ENCODE measurements at places on chromosomes 5 and 9. TPM values are rescaled to one million over a fixed set of nuclear protein-coding genes. Genes with fewer than 3 reads are reported as not detected.

DNA sequence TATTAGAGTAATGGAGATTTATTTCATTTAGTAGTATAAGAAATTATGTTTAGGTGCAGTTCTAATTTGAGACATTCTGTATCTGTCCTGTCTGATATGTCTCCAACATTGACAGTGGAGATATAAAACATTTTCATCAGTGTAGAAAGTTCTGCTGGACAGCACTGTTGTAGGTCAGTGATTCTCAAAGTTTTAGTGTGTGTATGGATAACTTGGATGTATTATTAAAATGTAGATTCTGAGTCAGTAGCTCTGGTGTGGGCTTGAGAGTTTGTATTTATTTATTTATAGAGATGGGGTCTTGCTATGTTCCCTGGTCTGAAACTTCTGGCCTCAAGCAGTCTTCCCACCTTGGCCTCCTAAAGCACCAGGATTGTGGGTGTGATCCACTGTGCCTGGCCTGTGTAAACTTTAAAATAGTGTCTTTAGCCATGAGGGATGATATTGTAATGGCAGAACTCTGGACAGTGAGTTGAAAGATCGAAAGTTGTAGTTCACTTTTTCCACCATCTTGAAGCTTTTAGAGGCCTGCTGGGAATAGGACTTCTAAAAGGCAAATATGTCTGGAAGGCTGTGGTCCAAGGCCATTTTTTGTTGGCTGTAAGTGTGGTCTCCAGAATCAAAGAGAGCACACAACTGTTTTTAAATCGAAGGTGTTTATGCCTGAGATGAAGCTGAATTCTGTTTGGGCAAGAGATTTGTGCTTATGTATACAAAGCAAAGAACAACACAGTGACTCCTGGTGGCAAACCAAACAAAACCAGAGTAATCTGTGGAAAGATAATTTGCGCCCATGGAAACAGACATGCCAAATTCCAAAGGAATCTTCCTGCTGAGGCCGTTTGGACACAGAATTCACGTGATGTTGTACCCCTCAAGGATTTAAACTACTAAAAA, 12.4 kb downstream of the UBAP1 start:
- peak; percentile 55 for DNase-seq
- H3K27ac ChIP-seq, result peak overlapping the region; percentile 42
- H3K4me3 ChIP-seq, result no peak overlapping the region
- no peaks in the 10 kb centered on the region for H3K27me3 ChIP-seq
- H3K4me1 ChIP-seq, result no peaks in the 10 kb centered on the region
- no peaks in the 10 kb centered on the region for H3K36me3 ChIP-seq

PKD2L2 gene
- total RNA-seq, result not detected

DNA sequence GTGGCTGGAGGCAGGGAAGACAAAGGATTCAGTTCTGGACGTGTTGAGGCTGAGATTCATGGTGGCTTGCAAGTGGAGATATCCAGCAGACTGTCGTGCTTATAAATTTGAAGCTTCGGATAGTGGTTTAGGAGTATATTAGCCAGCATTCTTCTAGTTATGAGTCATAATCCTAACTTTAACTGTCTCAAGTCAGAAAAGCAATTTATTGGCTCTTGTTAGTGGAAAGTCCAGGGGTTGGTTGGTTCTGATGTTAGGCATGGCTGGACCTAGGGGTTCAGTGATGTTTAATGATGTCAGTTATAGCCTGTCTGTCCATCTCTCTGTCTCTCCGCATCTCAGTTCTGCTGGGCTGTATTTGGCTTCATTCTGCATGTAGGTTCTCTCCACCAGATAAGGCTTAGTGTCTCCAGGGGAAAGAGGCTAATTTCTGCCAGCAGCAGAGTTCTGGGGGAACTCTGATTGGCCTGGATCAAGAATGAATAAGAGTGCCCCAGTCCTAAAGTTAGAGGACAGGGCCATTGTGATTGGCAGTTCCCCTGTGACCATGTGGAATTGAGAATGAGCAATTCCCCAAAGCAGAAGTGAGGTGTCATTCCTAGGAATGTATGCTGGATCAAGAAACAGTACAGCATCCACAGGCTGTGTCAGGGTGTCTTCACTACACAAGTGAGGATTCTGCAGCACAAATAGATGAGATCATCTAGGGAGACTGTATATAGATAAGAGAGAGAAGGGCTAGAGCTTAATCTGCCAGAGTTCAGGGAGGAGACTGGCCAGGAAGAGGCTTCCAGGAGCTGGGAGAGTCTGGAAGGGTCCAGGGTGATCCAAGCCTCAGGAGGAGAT, 72.9 kb upstream of the SHB start:
- no peaks in the 10 kb centered on the region for H3K27me3 ChIP-seq
- no peaks in the 10 kb centered on the region for H3K36me3 ChIP-seq
- no peak overlapping the region for H3K27ac ChIP-seq
- no peaks in the 10 kb centered on the region for H3K4me1 ChIP-seq

DNA sequence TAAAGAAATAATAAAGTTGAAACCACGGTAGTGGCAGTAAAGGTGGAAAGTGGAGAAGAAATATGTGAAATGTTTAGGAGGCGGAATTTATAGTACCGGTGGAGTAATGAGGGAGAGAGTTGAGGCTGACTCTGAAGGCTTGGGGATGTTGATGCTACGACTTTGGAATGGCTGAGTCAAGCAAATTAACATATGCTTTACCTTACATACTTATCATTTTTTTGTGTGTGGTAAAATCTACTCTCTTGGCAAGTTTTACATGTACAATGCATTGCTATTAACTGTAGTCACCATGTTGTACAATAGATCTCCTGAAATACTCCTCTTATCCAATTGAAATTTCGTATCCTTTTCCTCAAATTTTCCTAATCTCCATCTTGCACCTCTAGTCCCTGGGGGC, 179.0 kb downstream of the TAF11L14 start:
- no peaks in the 10 kb centered on the region for H3K27me3 ChIP-seq
- no peaks in the 10 kb centered on the region for H3K4me1 ChIP-seq
- H3K36me3 ChIP-seq, result no peaks in the 10 kb centered on the region
- H3K4me3 ChIP-seq, result no peak overlapping the region
- H3K27ac ChIP-seq, result no peak overlapping the region

GRCh38 chr9:135551456-135551855, 5.5 kb downstream of the OBP2A start:
- H3K36me3 ChIP-seq, result no peaks in the 10 kb centered on the region
- H3K27ac ChIP-seq, result no peak overlapping the region
- no peaks in the 10 kb centered on the region for H3K27me3 ChIP-seq
- H3K4me1 ChIP-seq, result no peaks in the 10 kb centered on the region
- no peak for DNase-seq
- no peak overlapping the region for H3K4me3 ChIP-seq

Measured in GM23338 (cell line).